ENCODE measurements at places on chromosomes 11 and 22.

- DNase-seq, result no peak
Observed at GRCh38 chr11:121446752-121447156, 5.4 kb upstream of the SORL1 start.

DNA sequence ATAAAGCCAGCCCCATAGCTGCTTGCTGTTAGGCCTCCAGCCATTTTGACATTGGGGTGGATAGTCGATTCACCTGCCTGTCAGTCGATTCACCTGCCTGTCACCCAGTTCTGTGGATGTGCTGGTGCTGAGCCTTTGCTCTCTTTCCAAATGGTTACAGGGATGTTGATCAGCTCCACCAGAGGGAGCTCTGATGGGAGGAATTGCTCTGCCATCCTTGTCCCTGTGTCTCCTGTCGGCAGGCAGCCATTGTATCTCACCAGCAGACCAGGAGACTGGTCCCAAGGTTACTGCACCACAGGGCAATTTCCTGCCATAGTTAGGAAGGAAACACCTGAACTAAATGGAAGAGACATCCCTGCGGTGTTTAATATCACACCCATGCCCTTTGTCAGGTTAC lies 6.1 kb downstream of the MPEG1 start:
- DNase-seq, result no peak

GRCh38 chr22:50326956-50327710 lies at the start of gene DENND6B:
Gene DENND6B, minus strand, starts transcription at chr22:50327012. Its CDS starts 24 bp downstream, at chr22:50326988.
- DNase-seq, result no peak

DNA sequence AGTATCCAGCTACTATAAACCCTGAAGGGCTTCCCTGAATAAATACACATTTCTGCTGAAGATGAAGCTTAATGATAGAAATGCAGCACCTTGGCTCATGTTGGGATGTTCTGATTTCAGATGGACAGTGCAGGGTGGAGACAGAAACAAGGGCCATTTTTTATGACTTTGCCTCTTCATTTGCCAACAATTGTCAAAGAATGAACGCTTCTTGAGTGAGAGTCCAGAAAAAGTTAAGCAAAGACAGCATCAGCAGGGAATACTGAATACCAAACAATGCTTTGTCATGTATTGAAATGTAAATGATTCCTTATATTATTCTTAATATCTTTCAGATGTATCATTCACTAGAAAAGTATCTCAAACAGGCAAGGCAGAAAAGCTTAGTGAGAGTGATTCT lies 84.9 kb downstream of the TRPC6 start:
- DNase-seq, result no peak

DNA sequence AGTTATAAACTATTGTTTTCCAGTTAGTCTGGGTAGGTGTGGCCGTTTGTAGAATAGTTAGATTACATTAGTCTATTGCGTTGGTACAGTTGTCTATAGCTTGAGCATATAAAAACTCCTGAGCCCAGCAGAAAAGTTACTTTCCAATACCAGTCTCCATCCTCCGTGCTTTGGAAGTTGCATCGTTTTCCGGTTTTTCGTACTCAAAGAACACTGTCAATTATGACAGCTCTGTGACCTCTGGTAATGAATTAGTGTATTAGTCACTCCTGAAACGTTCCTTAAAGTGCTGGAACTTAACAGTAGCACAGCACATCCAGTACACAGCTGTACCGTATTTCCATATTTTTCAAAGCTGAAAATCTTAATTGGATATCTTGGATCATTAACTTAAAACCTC lies 808 bp upstream of the MSANTD2 start:
- no peak for DNase-seq
